ENCODE measurements at places on chromosomes 16 and 17.

DNA sequence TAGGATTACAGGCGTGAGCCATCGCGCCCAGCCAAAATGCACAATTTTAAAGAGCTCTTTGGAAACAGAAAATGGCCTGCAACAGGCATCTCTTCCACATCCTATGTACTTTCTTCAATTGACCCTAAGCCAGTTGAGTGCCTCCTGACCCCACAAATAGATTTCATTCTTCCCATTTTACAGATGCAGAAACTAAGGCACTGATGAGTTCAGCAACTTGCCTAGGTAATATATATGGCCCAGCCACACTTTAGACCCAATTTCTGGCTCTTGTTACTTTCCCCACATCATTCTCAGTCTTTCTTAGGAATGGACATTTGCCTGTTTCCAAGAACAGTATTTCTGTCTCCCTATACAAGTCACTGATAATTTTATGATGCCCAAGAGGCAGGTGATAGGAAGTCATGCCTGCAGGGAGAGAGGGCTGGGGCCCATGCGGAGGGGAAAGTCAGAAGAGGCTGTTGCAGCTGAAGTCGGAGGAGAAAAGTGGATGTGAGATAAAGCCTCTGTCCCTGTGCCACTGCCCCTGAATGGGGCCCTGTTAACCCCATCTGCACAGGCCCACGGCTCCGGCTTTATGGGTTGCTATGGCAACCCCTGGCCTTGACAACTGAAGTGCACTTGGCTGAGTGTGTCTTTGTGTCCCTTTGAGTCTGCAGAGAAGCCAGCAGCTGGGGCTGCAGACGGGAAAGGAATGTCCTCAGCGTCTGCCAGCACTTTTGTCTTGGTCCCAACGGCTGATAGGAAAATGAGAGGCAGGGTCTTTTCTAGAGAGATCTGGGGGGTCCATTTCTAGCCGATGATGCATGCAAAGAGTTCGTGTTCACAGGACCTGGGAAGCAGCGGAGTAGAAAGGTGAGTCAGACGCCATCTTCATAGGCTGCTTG is 45.9 kb downstream of the ABAT start:
- no peak for DNase-seq

- no peak for DNase-seq
Observed at GRCh38 chr16:65480281-65481091, 358.6 kb upstream of the CDH11 start.

- DNase-seq: peak; percentile 62
Observed at GRCh38 chr17:70314506-70314905, 145.2 kb downstream of the KCNJ2 start.

- peak; percentile 17 for DNase-seq
Observed at GRCh38 chr17:44828919-44829522, 1.1 kb downstream of the GJC1 start.

DNA sequence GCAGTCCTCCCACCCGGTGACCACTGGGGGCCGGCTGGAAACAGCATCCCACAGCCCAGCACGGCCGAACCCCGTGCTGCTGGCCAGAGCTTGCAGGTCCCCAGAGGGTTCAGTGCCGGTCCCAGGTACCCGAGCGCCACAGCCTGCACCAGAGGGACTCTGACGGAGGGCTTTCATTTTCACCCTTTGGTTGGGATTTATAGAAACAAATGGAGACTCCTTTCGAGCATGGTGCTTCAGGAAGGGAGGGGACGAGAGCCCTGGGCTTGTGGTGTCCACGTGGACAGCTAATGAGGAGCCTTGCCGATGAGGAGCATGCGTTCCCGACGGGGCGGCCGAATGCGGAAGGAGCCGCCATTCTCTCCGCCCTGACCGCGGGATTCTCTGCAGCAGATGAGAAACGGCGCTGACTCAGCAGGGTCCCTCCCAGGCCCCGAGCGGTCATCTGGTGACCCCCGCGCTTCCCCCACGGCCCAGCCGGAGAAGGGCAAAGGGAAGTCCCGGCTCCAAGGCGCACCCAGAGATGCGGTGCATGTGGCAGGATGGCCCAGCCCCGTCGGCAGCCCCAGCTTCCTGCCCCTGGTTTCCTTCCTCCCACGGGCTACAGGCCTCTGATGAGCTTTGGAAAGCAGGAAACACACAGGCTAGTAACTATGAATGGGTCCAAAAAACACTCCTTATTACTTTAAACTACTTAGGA is 9.8 kb downstream of the SLC38A10 start:
- peak; percentile 95 for DNase-seq

- no peak for DNase-seq
Observed at GRCh38 chr16:57505169-57505568, 18.9 kb upstream of the DOK4 start.

Data from suppressor macrophage (primary cell).